Hypothalamus (tissue), 51 donors: ENCODE measurements at places on chromosomes 3 and 15.

DNA sequence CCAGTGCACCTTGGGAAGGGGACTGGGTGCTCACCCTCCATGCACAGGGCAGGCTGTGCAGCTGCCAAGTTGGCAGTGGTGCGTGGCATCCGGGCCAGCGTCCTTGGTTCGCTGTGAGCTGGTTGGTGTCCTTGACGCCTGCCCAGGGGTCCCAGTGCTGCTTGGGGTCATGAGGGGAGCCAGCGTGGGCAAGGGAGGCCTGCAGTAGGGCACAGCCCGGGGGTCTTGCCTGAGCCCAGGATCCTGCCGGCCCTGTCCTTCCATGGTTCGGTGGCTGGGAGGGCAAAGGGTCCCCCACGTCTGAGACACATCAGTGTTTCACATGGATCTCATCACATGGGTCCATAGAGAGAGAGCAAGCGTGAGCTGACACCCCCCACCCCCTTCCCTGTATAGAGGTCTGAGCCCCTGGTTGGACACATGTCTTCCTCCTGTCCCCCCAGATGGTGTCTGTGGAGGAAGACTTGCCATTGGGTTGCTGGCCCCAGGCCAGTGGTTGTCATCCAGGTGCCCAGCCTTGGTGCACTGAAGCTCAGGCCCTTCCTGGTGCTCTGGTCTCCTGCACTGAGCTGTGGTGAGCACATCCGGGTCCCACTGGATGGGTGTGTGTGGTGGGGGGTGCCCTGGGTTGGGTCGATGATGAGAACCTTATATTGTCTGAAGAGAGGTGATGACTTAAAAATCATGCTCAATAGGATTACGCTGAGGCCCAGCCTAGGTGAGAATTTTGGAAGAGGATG is 232.3 kb downstream of the SNRPN start:
- no peak for DNase-seq

DNA sequence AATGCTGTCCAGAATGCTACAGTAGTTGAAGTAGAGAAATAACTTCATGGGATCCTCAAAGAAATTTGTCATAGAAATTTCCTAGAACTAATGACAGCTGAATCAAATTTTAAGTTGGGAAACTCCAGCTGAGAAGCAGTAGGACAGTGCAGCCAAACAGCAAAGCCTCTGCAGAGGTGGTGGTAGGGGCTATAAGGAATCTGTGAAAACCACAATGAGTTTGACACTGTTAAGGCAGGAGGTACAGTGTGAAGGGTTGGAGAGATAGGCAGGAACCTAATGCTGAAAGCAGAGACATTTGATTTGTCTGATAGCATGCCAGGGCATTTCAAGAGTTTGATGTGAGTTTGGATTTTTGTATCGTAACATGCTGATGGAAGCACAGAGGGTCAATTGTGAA is 22.0 kb downstream of the ASTE1 start:
- DNase-seq = no peak

DNA sequence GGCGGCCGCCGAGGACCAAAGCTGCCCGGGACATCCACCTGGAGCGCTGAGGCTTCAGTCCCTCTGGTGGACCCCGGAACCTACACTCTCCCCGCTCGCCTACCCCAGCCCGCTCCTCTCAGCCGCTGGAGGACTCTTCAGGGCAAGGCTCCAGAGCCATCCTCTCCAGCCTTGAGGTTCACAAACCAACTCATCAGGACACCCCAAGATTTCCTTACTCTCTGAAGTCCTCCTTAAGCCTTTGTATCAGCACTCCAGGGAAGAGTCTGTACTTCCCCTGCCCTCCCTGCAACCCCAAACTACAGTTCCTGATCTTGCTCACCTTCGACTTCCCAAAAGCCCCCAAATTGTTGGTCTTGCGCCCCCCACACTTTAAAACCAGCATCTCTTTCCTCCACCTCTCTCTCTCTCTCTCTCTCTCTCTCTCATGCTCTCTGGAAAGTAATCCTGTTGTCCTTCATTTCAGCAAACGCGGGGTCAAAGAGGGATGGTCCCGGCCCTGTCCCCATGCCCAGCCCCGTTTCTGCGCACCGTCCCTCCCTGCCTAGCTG is 438 bp downstream of the THBS1 start:
- DNase-seq = no peak

DNA sequence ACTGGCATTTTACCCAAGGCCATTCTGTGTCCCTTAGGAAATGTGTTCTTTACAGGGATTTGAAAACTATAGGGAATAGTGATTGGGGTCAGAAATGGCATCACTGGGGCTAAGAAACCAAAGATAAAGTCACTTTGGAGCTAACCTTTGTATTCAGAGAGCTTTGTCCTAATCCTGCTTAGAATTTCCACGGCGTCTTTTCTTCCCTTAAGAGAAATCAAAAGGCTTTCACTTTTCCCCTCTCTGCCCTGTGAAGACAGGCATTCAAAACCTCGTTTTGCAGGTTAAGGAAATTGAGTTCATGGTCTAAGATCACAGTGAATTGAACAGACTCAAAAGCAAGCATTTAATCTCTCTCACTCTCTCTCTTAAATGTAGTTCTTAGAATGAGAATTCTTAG is 182.5 kb downstream of the VGLL4 start:
- no peak for DNase-seq

DNA sequence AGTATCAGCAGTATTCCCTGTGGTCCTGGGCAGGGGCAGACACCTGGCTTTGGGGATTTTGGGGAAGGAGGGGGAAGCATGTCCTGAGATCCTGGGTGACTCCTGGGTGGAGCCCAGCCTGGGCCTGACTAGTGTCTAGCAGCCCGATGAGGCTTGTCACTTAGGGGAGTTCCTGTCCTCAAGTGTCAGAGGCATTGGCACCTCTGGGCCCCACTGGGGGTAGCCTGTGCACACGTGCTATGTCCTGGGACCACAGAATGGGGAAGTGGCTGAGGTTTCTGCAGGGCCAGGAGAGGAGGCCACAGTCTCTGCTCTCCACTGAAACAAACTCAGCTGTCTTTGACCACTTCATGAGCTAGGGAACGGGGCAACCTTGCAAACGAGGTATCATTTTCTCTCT is 31.5 kb upstream of the ADCY5 start:
- DNase-seq = no peak

DNA sequence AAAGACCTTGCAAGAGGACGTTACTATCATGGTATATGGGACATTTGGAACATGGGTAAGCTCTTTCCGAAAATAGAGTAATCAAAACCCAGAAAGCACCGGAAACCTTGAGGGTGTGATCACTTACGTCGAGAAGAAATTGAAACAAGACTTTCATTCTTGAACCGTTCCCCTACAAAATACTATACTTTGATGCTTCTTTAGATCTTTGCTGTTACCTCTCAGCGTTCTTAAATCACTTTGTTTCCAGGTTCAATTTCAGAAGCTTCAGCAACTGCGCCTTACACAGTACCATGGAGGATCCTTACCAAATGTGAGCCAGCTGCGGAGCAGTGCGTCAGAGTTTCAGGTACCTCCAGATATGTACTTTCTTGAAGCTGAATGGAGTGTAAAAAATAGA is 10.1 kb downstream of the CRTC3 start:
- DNase-seq = no peak

GRCh38 chr3:102802819-102803420 is 368.1 kb downstream of the ZPLD1 start:
- no peak for DNase-seq

DNA sequence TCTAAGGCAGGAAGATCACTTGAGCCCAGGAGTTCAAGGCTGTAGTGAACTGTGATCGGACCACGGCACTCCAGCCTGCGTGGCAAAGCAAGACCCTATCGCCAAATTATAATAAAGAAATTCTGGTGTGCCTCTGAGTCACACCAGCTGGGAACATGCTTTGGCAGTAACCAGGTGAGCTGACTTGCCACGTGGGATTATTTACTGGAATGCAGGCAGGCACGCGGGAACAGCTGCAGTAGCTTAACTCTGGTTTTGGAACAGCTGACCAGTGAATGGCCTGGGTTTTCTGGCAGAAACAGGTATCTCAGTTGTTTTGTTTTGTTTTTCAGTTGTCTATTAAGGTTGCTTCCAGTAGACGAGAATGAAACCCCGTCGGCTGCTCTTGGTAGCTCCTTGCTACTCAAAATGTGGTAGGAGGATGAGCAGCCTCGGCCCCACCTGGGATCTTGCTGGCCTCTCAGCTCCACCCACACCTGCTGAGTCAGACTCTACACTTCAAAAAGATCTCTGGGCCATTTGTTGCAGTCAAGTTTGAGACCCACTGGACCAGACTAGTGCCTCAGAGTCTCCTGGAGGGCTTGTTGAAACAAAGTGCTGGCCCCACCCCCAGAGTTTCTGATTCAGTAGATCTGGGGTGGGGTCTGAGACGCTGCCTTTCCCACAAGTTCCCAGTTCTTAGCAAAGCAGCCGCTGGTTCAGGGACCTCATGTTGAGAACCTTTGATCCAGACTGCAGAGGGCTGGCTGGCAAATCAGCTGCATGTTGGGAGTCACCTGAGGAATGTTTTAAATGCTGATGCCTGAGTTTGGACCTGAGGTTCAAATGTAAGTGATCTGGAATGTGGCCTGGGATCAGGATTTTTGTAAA is 26.6 kb downstream of the IDH2 start:
- no peak for DNase-seq

- DNase-seq = no peak
Observed at GRCh38 chr3:176992565-176992964, 204.7 kb downstream of the TBL1XR1 start.
